Urinary bladder (tissue), 4 donors: ENCODE measurements at places on chromosomes 11 and 22. TPM values are rescaled to one million over a fixed set of nuclear protein-coding genes. Genes with fewer than 3 reads are reported as not detected.

Gene MS4A6A
- 76.2 TPM for total RNA-seq

Gene MISFA
- total RNA-seq = 2.6 TPM

DNA sequence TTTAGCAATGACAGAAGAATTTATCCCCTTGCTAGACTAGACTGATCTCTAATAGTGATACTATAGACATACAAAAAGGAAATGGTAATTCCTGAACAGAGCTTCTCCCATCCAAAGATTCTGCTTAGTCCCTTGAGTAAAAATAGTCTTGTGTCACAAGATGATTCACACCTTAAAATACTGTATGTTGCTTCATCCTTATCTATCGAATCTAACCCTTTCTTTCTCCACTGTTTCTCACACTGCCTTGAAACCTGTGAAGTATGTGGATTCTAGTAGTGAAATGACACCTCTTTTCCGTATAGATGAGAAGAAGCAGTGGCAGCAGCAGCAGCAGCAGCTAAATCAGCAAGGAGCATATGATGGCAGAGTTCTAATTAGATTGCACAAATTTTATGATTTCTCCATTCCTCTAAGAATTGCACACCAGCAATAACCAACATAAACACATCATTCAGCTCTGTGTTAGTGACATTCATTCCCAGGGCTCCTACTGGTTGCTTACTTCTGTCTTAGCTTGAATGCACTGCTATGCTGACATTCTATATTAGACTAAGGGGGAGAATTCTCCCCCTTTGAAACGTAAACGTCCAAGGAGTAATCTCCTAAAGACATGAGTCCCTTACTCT, 14.6 kb downstream of the KCNA4 start:
- DNase-seq = no peak

Gene FXYD6
- total RNA-seq = 56.2 TPM

Gene CLDN5
- total RNA-seq = 49.3 TPM

DNA sequence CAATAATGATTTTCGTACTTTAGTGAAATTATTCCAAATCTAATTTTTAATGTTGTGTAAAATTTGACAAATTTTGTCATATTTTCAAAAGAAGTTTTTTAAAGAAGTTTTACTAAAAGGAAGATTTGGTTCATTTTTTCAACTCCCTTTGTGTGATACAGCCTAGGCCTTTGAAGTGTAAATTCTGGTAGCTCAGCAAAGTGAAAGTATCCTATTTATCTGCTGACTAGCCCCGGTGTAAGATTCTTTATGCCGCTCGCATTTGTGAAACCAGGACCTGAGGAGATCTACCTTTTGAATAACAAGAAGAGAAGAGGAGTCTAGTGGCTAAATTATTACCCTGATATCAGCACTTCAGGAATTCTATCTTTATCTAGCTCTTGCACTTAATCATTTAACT, 177.4 kb downstream of the JRKL start:
- DNase-seq = no peak

Gene SEPTIN3
- total RNA-seq = 1.7 TPM

Gene CCDC87
- not detected for total RNA-seq

Gene MPZL3
- 4.7 TPM for total RNA-seq

GRCh38 chr22:19875531-19876313, 21.0 kb upstream of the GNB1L start:
- no peak for DNase-seq

DNA sequence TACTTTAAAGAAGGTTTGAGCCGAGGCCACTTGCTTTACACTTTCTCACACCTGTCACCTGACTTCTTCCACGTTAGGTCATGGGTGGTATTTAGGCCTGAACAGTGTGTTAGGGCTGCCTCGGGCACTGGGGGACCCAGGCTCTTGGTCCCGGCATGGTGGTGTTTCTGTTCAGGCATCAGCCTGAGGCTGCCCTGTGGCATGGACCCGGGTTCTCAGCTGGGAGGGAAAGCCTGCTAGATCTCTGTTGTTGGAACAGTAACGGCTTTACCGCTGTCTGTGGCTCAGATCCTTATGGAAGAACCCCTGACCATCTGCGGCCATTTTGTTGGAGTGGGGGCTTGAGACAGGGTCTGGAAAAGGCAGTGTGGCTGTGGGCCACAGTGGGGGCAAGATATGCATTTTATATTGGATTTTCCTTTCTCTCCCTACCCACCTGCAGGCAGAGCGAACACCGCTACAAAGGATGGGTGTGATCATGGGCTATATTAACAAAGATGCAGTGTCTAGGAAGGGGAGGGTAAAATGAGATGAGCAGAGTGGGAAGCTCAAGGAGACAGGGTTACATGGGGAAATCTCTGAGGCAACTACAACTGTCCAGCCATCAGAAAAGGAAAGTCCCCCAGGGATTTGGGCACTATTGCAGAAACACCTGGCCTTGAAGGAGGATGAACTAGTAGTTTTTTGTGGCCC, 1.6 kb upstream of the KCNJ11 start:
- no peak for DNase-seq

Gene GGTLC2
- total RNA-seq = not detected

Gene OR4D5
- not detected for total RNA-seq

DNA sequence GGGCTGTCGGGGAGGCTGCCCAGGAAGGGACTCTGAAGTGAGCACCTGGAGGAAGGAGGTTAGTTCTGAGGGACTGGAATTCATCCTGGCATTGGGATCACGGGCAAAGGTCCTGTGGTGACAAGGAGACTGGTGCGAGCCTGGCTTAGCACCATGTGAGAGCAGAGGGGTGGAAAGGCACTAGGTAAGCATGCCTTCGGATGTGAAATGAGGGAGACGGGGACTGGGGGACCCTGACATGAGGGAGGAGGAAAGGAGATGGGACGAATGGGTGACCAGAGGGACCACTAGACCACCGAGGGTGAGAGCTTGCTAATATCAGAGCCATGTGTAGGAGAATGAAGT, 3.1 kb upstream of the VPREB1 start:
- DNase-seq = no peak

Gene THRSP
- total RNA-seq = 0.48 TPM

DNA sequence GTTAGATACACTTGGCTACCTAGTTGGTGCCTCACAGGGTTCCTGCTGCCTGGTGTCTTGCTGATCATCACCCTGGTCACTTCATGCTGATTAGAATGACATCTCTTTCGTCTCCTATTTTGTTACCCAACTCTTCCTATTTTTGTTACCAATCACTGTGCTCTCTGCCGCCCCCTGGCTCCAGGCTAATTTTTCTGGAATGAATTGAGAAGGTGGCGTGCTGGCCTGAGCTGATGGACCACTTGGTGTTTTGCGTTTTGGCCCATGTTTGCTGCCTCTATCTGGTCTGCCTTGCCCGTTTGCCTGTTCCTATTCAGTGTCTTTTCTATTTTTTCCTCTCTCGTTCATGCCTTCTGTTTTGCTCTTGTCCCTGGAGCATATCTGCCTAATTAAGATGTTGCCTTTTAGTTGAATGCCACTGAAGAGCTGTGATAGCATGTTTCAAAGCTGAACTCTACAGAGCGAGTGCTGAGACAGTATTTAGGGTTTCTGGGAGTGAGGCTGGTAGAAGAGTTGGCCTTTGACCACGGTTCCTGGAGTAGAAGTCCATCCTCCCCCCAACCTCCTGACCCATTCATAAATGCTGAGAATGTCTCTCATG, 5.9 kb upstream of the ATF4 start:
- DNase-seq = no peak

DNA sequence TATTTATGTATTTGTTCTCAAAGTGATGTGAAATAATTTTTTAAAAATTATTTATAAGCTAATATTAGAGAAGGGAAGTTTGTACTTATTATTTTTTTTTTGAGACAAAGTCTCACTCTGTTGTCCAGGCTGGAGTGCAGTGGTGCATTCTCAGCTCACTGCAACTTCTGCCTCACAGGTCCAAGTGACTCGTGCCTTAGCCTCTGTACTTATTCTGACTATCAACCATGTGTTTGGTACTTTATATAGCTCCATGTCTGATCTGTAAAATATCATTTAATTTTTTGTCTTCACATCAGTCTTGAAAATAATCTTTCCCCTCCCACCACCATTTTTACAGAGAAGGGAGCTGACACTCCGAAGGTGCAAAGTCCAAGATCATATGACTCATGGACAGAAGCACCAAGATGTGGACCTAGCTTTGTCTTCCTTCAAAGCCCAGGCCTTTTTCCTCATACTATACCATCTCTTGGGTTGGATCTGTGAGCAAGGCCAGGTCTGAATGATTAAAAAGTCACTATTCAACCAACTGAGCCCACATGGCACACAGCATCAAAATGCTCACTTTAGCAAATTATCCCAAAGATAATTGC, 32.4 kb upstream of the EED start:
- DNase-seq = no peak

DNA sequence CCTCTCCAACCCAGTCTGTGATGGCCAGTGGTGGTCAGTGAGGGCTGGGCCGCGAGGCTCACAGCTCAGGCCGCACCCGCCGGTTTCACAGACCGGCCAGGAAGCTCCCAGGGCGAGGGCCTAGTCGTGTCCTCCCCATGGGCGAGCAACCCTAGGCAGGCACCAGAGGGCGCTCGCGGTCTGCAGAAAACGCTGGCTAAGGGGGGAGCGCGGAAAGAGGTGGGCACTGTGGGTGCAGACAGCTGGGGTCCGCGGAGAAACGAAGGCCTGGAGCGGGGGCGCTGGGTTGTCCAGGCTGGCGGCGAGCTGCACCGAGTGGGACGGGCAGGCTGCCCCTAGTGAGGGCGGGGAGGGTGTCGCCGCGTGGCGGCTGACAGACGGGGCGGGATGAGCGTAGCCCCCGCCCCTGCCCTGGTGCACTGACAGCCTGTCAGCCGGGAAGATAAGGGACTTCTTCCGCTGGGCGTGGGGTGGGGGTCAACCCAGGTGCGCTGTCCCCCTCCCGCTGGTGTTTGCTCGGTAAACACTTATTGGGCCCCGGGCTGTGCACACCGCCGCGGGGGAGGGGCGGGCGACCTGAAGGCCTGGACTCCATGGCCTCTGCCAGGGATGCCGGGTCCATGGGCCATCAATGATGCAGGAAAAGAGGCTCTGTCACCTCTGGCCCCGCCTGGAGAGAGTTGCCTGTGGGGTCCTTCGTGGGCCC, 7.5 kb downstream of the GP1BB start:
- DNase-seq = no peak

- no peak for DNase-seq
Observed at GRCh38 chr22:36467042-36467810, 14.2 kb downstream of the TXN2 start.

DNA sequence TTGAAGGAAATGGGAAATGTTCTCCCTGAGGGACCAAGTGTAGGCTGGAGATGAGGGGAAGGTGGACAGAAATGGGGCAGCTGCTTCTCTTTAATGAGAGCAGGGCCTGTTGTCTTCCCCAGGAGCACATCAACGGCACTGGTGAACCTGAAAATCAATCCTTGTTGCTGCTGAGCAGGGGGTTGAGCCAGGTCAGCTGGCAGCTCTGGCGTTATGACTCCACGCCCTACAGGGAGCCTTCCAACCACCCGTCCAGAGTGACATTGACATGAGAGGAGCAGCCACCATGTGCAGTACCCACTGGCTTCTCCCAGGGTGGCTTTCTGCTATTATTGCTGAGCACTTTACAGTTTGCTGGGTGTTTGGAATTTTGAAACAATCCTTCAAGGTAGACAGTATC, 116.9 kb upstream of the LDLRAD3 start:
- DNase-seq = no peak

DNA sequence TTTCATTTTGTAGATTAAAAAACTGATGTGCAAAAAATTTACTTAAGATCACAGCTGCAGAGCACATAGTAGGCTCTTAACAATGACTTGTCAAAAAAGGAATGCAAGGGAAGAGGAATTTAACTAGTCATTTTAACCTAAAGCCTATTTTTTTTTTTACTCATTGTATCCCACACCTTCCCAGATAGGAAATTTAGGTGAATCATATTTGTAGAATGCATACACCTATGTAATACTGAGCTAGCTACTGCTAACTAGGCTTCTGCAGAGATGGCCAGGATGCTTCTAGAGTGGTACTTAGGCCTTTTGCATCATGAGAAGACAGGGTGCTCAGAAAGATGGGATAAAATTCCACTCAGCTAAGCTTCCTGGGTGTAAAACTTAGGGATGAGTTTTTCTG, 387.3 kb downstream of the AASDHPPT start:
- DNase-seq = no peak

Gene CCDC73
- 0.05 TPM for total RNA-seq

DNA sequence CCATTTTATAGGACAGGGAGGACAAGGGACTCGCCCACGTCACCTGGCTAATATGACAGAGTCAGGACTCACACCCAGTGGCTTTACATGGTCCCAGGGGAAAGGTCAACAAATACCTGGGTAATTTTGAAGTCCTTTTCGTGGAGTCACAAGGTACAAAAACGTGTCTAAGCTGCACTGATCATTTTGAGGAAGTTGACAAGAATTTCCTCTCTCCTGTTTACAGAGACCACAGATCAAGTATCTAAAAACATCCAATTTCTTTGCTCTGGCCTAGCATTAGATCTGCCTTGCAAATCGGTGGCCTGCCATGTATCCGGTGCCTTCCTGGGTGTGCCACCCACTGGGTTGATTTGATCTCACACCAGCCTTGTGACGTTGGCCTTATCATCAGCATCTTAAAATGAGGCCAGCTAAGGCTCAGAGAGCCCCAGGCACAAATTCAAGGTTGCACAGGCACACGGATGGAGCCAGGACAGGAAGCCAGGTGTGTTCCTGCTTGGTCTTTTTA, 17.6 kb downstream of the GDPD5 start:
- DNase-seq = no peak

- no peak for DNase-seq
Observed at GRCh38 chr11:29208117-29208516, 808.7 kb downstream of the KCNA4 start.

- DNase-seq = no peak
Observed at GRCh38 chr11:113876798-113877669, 1.7 kb upstream of the USP28 start.

Gene SLC5A12
- total RNA-seq = 0.37 TPM
